Colonic mucosa (tissue), 4 donors: ENCODE measurements at places on chromosomes 7 and 10. TPM values are rescaled to one million over a fixed set of nuclear protein-coding genes. Genes with fewer than 3 reads are reported as not detected.

- DNase-seq: peak; percentile 44
Measured at GRCh38 chr10:133335246-133336117, 1.2 kb downstream of the CALY start.

Gene OLAH
- total RNA-seq: not detected

DNA sequence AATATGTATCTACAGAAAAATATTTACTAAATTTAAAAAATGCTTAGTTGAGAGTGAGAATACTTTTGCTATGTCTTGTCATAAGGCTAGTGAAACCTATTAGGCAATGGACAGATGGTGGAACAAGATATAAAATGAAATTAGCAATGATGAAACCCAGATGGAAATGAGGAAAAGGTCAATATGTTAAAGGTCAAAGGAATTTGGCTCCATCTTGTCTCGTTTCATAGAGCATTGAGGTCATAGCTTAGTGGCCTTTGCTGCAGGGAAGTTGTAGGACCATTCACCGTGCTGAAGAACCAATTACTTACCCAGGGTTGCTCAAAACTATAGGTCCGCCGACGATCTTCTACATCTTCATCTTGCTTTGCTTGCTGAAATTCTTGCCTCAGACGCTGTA is 683.9 kb downstream of the PARD3 start:
- DNase-seq: no peak

DNA sequence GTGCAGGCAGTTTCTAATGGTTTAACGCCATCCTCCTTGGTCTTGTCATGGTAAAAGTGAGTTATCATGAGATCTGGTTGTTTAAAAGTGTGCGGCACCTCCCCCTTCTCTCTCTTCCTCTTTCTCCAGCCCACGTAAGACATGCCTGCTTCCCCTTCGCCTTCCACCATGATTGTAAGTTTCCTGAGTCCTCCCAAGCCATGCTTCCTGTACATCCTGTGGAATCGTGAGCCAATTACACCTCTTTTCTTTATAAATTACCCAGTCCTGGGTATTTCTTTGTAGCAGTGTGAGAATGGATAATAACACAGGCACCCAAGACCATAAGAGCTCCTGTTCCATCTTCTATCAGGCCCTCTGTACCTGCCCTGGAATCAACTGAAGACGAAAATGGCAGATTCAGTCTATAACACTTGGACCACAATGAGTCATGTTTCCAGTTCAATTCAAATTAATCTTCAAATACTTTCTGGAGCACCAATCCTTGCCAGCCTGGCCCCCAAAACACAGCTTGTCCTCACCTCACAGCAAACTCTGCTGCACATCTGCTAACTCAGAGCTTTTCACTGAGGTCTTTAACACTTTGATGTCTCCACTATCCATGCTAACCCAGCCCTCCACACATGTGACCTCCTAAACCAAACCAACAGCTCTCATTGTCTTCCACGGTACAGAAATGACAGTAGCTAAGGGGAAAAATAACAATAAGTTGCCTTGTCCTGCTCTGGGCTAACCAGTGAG is 73.2 kb downstream of the SFMBT2 start:
- DNase-seq: no peak

DNA sequence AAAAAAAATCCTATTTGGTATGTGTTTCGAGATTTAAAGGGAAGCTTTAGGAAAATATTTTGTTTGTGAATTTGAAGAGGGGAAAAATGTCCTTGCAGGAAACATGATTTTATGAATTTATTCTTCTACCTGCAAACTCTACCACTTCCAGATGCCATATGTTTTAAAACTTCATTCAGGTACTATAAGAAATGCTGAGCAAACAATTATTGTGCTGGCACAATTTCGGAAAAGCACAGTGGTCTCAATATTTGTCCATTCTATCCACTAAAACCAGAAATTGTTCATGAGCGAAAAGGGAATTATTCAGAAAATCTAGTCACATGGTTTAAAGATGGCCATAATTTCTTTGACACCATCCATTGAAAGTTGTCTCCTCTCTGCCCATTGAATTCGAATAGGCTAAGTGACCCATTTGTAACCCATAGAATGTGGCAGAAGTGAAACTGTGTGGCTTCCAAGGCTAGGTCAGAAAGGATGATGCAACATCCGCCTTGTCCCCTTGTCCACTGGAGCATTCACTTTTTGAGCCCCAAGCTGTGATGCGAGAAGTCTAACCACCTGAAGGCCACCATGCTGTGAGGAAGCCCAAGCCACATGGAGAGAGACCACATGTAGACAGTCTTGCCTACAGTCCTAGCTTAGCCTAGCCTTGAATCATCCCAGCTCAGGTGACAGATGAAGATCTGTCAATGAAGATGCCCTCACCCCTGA is 189.8 kb upstream of the PRKCQ start:
- DNase-seq: no peak

- DNase-seq: no peak
Measured at GRCh38 chr7:81846398-81846797, 76.6 kb upstream of the HGF start.

- no peak for DNase-seq
Measured at GRCh38 chr10:114370966-114371365, 33.3 kb downstream of the AFAP1L2 start.

DNA sequence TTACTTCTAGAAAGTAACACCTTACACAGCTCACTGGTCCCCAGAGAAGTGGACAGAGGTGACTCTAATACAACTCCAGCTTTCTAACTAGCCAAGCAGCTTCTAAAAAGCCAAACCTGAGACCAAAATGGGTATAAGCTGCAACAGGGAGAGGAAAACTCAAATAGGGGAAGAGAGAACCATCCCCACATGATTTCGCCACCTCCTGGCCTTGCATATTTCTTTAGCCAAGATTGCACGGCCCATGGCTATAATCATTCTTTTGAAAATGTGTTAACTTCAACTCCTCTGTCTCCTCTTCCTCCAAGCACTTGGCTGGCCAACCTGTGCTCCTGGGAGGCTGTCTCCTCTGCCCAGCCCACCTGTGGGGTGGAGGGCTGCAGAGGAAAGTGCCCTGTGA is 28.7 kb downstream of the NUP42 start:
- DNase-seq: no peak

- DNase-seq: no peak
Measured at GRCh38 chr7:20661884-20662283, 46.4 kb downstream of the ABCB5 start.

GRCh38 chr10:127976701-127977356 is 69.9 kb downstream of the PTPRE start:
- no peak for DNase-seq

- DNase-seq: peak; percentile 69
Measured at GRCh38 chr10:97407211-97407951, 6.2 kb upstream of the RRP12 start.

- DNase-seq: peak; percentile 56
Measured at GRCh38 chr10:5402798-5403197, 1.8 kb downstream of the TUBAL3 start.

DNA sequence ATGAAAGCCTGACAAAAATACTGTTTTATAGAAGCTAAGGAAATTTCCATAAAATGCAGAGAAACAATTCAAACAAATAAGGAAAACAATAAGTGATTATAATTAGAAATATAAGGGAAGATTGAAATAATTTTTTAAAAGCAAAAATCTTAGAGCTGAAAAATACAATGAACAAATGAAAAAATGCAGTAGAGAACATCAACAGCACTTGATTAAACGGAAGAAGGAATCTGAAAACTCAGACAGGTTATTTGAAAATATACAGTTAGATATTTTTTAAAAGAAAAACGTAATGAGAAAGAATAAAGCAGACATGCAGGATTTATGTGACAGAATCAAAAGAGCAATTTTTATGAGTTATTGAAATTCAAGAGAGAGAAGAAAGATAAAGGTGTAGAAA is 279.1 kb upstream of the MAGI2 start:
- DNase-seq: no peak

Gene DYNC1I1
- total RNA-seq: 1.8 TPM

Gene IDE
- total RNA-seq: 39.0 TPM

- no peak for DNase-seq
Measured at GRCh38 chr10:115761166-115761565, 511.8 kb downstream of the GFRA1 start.

- DNase-seq: peak; percentile 29
Measured at GRCh38 chr7:11557627-11558026, 274.4 kb downstream of the THSD7A start.

GRCh38 chr10:102781921-102782557 is 38.3 kb downstream of the WBP1L start:
- no peak for DNase-seq

Gene GNGT1
- not detected for total RNA-seq

GRCh38 chr7:50347693-50348092 is 43.2 kb downstream of the IKZF1 start:
- DNase-seq: no peak

- DNase-seq: no peak
Measured at GRCh38 chr7:143394777-143395176, 13.6 kb downstream of the ZYX start.

- DNase-seq: peak; percentile 66
Measured at GRCh38 chr7:158394936-158395335, 192.7 kb downstream of the PTPRN2 start.

- no peak for DNase-seq
Measured at GRCh38 chr7:66720561-66720960, 20.0 kb upstream of the RABGEF1 start.

Gene GBX1
- total RNA-seq: not detected

- no peak for DNase-seq
Measured at GRCh38 chr10:20299034-20299736, 483.0 kb downstream of the PLXDC2 start.

DNA sequence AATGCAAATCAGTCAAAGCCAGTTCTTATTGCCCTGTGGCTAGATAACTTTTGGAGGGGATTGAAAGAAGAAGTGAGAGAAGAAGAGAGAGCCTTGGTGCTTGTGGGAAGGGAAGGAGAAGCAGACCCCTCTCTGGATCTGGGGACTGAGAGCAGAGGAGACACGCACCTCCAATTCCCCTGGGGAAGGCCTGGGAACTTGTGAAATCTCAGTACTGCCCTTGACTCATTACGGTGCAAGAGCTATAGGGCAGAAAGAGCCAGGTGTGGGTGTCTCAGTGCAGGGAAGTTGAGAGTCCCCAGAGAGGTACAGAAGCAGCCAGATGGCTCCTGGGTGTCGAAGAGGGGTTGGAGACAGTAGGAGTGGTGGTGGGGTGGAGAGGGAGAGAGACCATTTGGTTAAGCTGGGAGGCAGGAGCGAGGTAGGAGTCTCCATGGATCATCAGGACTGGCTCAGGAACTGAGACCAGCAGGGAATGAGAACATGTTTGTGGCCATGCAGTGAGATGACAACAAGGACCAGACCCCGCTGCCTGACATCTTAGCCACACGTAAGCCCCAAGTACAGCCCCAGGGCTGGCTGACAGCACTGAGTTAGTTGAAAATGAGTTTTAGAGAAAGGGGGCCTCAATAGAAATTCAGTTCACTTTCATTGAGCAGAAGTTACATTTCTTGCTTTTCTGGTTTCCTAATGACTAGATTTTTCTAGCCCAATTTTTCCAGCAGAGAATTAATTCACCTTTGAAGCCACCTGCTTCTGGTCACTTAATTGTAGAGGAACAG is 238.2 kb downstream of the BUB3 start:
- no peak for DNase-seq

GRCh38 chr7:67653856-67654454 is 657.3 kb downstream of the TYW1 start:
- DNase-seq: no peak

DNA sequence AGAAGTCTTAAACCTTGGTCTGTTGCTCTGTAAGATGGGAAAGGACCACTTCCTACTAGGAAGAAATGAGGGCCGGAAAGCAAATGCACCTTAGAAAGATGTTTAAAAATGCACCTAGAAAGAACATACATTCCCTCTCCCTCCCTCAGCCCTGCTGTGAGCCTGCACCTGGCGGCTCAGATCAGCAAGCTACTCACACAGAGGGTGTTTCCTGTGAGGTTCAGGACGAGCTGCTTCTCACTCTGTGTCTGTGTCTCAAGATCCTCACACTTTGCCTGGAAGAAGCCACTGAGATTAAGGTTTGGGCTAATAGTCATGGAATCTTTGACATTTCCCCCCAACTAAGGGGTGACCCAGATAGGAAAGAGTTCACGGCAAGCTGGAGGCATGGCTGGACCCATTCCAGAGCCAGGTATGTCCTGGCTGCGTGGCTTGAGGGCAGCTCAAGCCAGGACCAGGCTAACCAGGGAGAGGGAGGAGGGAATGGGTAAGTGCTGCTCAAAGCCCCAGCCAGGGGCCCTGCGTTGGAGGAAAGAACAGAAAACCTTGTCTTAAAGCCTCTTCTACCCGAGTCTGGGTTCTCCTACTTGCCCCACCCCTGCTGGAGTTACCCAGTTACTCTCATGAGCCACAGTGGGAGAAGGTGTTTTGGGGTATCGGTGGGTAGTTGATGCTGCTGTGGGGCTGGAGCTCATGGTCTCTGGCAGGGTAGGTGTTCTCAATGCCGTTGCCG is 47.5 kb downstream of the PODXL start:
- DNase-seq: no peak

Gene PTCD1
- total RNA-seq: 4.5 TPM
